ENCODE measurements at places on chromosomes 11 and 22. TPM values are rescaled to one million over a fixed set of nuclear protein-coding genes. Genes with fewer than 3 reads are reported as not detected.

ANKK1 gene
- 0.14 TPM for total RNA-seq

BDNF gene
- total RNA-seq, result not detected

BTG4 gene
- total RNA-seq, result not detected

GRK3 gene
- total RNA-seq, result 8.6 TPM

RBMXL2 gene
- total RNA-seq, result not detected

KRTAP5-7 gene
- not detected for total RNA-seq

APOBEC3C gene
- total RNA-seq, result 98.5 TPM

CCDC89 gene
- total RNA-seq, result not detected

KDM4D gene
- 1.5 TPM for total RNA-seq

ASCL2 gene
- 2.7 TPM for total RNA-seq

TSGA10IP gene
- total RNA-seq, result not detected

APOL2 gene
- 64.5 TPM for total RNA-seq

KLHL35 gene
- 0.62 TPM for total RNA-seq

KCNJ11 gene
- 0.43 TPM for total RNA-seq

KCNA4 gene
- not detected for total RNA-seq

EIF3D gene
- 403 TPM for total RNA-seq

CHRNA10 gene
- 1.1 TPM for total RNA-seq

POTEH gene
- total RNA-seq, result not detected

FGF3 gene
- total RNA-seq, result not detected

SFI1 gene
- 234 TPM for total RNA-seq

MRGPRX3 gene
- not detected for total RNA-seq

GUCY1A2 gene
- not detected for total RNA-seq

CASP1 gene
- 23.7 TPM for total RNA-seq

PANX2 gene
- 2.2 TPM for total RNA-seq

OR10D3 gene
- total RNA-seq, result not detected

CFAP300 gene
- not detected for total RNA-seq

ZNRF3 gene
- 2.3 TPM for total RNA-seq

OR4C5 gene
- not detected for total RNA-seq

SLN gene
- total RNA-seq, result not detected

RHOD gene
- 0.47 TPM for total RNA-seq

MMP10 gene
- total RNA-seq, result not detected

GALNT18 gene
- total RNA-seq, result 6.9 TPM

THYN1 gene
- total RNA-seq, result 75.5 TPM

OSM gene
- 13.8 TPM for total RNA-seq

C11orf16 gene
- total RNA-seq, result not detected

GAS2 gene
- total RNA-seq, result 1.3 TPM

NUCB2 gene
- 59.9 TPM for total RNA-seq

Measured in activated CD4-positive, alpha-beta T cell treated with anti-CD3 and anti-CD28 coated beads for 36 hours (primary cell).